B cell (primary cell): ENCODE measurements at places on chromosomes 3 and 15. TPM values are rescaled to one million over a fixed set of nuclear protein-coding genes. Genes with fewer than 3 reads are reported as not detected.

Gene CCDC54
- not detected in 2 replicates for polyA plus RNA-seq

Gene RBMS3
- polyA plus RNA-seq, result not detected in 2 replicates

Gene NAALADL2
- not detected in 2 replicates for polyA plus RNA-seq

Gene MAP6D1
- polyA plus RNA-seq, result 0.43 and 0.46 TPM in 2 replicates

Gene DUOXA2
- polyA plus RNA-seq, result not detected in 2 replicates

Gene HAUS2
- 18.3 and 31.7 TPM in 2 replicates for polyA plus RNA-seq

DNA sequence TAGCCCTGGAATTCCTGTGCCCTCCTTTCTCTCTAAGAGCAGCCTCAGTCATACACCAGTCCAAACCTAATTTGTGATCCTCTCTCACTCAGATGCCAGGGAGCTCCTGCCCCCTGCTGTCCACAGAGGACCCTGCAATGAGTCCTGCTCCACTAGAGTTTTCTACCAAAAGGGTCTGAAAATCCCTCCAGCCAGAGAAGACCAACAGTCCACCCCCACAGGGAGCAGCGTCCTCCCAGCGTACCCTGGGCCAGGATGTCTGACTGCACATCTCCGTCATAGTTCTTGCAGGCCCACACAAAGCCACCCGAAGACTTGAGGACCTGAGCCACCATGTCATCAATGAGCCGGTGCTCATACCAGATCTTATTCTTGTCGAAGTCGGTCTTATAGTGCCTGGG is 15.4 kb downstream of the IDH2 start:
- H3K27ac ChIP-seq, result no peak overlapping the region
- no peak overlapping the region for H3K4me3 ChIP-seq
- H3K27me3 ChIP-seq, result no peaks in the 10 kb centered on the region
- H3K36me3 ChIP-seq, result peaks cover 72% of the 10 kb centered on the region

DNA sequence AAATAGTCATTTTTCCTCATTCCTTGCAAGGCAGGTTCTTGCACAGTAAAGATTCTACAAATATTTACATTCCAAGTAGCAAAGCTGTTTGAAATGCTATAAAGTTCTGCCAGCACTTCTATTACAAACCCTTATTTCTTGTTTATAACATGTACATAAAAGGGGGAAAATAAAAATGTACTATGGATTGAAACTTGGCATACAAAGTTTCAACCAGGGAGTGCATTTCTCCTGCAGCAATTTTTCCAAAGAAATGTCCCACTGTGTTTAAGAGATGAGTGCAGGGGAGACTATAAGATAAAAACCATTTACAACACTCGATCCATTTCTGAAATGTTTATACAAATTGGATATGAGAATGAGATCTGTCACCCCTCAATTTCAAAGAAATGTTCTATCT is 3.3 kb downstream of the CNTN3 start:
- H3K36me3 ChIP-seq, result no peaks in the 10 kb centered on the region
- H3K27me3 ChIP-seq, result no peaks in the 10 kb centered on the region
- H3K4me3 ChIP-seq, result no peak overlapping the region
- H3K4me1 ChIP-seq, result no peaks in the 10 kb centered on the region

GRCh38 chr3:10858091-10858490 is 42.1 kb downstream of the SLC6A11 start:
- no peaks in the 10 kb centered on the region for H3K27me3 ChIP-seq
- DNase-seq, result no peak
- no peaks in the 10 kb centered on the region for H3K36me3 ChIP-seq
- H3K27ac ChIP-seq, result no peak overlapping the region
- H3K4me1 ChIP-seq, result no peaks in the 10 kb centered on the region
